Thyroid gland (tissue), 4 donors: ENCODE measurements at places on chromosomes 16 and 17. TPM values are rescaled to one million over a fixed set of nuclear protein-coding genes. Genes with fewer than 3 reads are reported as not detected.
A peak's percentile ranks its signal among the peaks of the same experiment; 100 is the strongest.

The SDR42E1 gene
- total RNA-seq, result 8.8 TPM

The SEZ6L2 gene
- total RNA-seq, result 0.33 TPM

The PYDC1 gene
- total RNA-seq, result not detected

The WNT3 gene
- total RNA-seq, result 0.89 TPM

The UMOD gene
- not detected for total RNA-seq

- no peak for DNase-seq
Observed at GRCh38 chr16:59198487-59198886, 464.4 kb upstream of the GOT2 start.

- no peak for DNase-seq
Observed at GRCh38 chr17:57201481-57201880, 54.8 kb upstream of the MSI2 start.

DNA sequence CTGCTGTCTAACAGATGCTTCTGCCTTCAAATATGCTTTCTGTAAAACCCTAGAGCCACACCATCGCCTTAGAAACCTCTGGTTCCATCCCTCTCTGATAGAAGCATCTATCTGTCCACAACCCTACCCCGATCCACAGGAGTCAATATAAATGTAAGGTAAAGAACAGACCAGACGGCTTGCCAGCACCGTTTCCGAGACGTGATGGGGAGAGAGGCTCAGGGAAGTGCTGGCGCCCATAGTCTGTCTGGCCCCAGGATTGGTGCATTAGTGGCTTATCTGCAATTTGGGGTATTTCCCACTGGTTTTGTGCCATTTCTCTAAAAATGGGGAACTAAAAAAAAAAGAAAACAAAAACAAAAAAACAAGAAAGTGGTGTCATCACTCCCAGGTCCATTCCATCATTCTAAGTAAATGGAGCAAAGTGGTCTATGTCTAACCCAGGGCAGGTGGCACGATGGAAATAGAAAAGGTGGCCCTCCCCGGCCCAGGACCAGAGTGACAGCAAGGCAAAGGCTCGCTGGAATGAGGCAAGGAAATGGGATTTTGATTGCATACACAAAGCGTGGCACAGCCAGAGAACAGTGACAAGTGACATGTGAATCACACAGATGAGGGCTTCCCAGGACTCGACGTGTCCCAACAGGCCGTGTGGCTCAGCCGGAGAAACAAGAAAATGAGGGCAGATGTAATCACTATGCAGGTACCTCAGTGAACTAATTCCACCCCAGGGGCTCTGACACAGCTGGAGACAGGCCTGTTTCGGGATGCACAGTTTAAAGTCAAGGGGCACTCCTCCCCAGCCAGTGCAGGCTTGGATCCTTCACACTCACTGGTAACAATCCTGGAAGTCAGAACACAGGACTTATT, 125.6 kb downstream of the GAS7 start:
- DNase-seq, result no peak

DNA sequence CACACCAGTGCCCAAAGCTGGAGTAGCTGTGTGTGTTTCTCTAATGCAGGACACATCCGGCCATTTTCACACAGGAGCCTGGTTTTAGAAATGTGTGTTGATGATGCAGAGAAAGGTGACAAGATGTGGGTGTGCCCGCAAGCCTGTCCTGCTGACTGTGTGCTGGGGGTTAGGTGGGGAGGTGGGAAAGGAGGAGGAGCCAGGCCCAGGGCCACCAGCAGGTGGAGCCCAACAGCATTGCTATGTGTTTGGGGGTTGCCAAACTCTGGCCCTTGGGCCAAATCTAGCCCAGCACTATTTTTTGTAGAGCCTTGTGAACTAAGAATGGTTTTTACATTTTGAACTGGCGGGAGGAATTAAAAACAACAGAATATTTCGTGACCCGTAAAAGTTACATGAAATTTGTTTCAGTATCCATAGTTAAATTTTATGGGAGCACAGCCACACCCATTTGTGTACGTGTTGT, 61.7 kb upstream of the LGALS9 start:
- peak; percentile 44 for DNase-seq

DNA sequence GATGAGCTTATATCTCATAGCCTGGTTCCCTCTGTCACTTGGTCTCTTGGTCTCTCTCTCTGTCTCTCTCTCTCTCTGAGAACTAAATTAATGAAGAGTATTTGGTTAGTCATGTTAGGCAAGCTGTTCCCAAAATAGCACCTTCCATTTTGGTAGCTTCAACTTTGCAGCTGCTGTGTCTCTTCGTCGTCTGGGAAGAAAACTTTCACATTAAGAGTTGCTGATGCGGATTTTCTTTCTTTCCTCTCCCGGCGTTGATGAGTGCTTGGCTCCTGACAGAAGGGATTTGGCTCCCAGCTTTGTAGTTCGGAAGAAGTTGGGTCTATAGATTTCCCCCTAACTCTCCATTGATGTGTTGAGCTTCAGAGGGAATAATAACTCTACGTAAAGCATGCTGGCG, at the start of gene RBFOX1:
TSS of gene RBFOX1 (plus strand) at position 235 of the 400 bp plus-strand sequence.
- no peak for DNase-seq

- DNase-seq, result peak; percentile 97
Observed at GRCh38 chr17:19728084-19728495, 11.7 kb upstream of the SLC47A2 start.

GRCh38 chr17:80918731-80919130, 72.9 kb upstream of the CHMP6 start:
- DNase-seq, result no peak

- no peak for DNase-seq
Observed at GRCh38 chr17:30576326-30576861, 99.2 kb downstream of the GOSR1 start.

DNA sequence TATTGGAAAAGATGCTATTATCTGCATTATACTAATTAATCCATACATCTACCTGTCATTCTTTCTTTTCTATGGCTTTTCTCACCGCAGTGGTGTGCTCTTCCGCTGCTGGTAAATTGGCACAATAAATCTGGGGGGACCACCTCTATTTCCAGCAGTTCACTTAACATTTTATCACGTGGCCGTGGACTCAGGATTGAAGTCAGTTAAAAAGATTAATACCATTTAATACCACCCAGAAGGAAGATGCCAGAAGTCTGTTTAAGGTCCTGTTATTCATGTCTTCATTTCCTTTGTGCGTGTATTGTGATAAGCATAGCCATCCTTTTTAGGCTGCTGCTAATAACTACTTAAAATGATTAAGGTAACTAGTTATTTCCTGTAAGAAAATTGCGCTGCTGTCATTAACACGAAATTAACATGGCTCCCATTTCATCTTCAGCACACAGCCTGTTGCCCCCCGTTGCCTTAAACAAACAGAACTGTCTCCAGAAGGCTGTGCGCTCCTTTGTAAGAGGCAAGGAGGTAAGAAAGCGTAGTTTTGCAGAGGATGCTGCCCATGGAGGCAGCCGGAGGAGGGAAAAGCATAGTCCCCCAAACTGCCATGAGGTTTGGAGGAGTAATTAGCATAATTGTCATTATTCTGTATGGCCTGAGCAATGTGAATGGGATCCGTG, 414.4 kb downstream of the UTP18 start:
- no peak for DNase-seq

DNA sequence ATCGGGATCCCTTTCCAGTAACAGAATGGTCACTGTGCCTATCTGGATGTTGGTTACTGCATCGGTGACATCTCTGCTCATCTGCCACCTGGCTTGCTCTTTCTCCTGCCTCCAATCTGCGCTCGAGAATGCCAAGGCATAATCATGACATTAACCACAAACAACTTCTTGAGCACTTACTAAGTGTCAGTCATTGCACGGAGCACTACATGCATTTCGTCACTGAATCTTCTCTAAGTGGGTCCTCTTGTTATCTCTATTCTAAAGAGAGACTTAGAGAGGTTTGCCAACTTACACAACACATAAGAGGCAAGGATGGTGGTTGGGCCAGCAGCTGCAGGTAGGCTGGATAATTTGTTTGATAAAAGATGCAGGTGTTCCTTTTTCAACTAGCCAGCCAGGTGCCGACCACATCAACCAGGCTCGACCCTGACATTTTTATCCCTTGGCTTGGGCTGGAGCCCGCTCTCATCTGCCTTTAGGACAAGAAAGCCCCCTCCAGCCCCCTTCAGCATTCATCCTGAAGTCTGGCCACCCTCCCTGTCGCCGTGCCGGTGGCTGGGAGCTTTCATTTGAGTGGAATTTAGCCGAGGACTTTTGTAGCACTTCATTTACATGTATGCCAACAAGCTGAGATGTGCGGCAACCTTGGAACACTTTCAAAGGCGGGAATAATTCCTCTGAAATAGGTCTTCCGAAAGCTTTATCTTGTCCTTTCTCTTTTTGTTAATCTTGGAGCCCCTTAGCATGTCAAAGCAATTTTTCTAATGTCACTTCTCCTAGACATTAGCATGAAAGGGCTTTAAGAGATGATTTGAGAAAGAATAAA, 89.3 kb upstream of the NKD1 start:
- no peak for DNase-seq

DNA sequence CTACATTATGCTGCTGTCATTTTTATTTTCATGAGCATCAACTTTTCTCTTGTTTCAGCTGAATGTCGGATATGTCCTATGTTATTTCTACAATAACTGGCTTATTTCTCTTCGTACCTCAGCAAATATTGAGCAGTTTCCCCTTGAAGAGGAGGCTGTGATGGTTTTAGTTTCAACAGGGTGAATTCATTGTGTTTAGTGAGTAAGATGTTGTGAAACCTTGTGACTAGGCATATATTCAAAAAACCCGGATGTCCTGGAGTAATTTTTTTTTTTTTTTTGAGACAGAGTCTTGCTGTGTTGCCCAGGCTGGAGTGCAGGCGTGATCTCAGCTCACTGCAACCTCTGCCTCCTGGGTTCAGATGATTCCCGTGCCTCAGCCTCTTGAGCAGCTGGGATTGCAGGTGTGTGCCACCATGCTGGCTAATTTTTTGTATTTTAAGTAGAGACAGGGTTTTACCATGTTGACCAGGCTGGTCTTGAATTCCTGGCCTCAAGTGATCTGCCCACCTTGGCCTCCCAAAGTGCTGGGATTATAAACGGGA, 11.1 kb downstream of the CPD start:
- no peak for DNase-seq

- no peak for DNase-seq
Observed at GRCh38 chr17:77210331-77210730, 69.6 kb downstream of the SEC14L1 start.

GRCh38 chr16:77555791-77556190, 121.0 kb upstream of the ADAMTS18 start:
- DNase-seq, result peak; percentile 53

GRCh38 chr16:48525201-48526057, 84.6 kb downstream of the N4BP1 start:
- DNase-seq, result no peak

GRCh38 chr16:89829630-89830437, 1.6 kb downstream of the SPIRE2 start:
- no peak for DNase-seq
